Aorta (tissue), 5 donors: ENCODE measurements at places on chromosomes 13 and 19.

DNA sequence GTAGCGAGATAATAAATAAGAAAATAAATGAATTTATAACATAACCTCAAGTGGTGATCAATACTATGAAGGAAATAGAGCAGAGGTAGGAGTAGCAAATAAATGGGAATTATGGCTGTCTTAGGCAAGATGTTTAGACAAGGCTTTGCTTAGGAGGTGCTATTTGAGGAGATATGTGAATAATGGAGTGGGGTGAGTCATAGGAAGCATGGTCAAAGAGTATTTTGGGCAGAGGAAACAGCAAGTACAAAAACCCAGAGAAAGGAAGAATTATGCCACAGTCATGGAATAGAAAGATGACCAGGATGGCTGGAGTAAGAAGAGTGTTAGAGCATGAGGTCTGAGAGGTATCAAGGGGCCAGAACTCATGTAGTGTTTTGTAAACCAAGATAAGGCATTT is 33.6 kb upstream of the LPAR6 start:
- DNase-seq: no peak

- no peak for DNase-seq
Measured at GRCh38 chr13:35228536-35228935, 248.0 kb downstream of the MAB21L1 start.

DNA sequence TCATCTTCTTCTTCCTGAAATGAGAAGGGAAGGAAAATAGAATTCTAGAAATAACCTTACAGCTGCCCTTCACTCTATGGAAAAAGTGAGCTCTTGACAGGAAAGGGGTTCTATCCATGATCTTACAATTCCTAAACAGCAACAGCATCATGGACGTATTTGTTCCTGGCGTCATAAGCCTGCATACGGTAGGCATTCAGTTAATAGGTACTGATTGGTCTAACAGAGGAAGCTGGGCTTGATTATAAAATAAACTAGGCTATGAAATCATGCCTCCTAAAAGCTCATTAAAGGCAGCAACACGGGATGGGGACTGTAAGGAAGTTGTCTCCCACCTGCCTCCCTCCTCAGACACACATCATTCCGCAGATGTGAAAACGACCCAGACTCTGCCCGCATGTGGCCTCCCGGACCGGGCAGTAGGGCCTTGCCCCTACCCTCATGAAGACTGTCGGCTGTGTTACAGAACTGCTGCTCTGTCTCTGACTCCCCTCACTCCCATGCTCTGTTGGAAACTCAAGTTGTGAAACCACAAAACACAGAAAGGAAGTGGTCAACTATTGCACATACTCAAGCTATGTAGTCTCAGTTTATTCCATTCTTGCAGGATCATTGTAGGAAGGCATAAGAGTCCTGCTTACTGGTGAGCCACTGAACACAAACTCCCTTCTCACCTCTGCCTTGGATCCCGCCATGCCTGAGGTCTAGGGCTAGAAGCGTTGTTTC is 129.8 kb downstream of the DLEU7 start:
- DNase-seq: no peak

GRCh38 chr19:8487137-8487851 is 15.1 kb downstream of the PRAM1 start:
- peak; percentile 73 for DNase-seq

DNA sequence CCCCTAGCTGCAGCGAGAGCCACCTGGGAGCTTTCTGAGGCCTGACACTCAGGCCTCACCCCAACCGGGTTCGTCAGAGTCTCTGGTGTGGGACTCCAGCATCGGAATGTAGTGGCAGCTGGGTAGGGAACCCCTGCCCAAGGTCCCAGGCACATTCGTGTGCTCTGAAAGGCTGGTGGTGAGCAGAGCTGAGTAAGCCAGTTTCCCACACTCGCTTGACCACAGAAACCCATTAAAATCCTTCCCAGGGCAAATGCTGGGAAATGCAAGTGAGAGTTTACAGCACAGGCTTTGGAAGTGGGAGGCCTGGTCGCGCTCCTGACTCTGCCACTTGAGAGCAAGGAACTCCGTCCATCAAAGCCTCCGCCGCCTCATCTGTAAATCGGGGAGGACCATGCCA is 4.2 kb downstream of the TRAPPC6A start:
- no peak for DNase-seq

DNA sequence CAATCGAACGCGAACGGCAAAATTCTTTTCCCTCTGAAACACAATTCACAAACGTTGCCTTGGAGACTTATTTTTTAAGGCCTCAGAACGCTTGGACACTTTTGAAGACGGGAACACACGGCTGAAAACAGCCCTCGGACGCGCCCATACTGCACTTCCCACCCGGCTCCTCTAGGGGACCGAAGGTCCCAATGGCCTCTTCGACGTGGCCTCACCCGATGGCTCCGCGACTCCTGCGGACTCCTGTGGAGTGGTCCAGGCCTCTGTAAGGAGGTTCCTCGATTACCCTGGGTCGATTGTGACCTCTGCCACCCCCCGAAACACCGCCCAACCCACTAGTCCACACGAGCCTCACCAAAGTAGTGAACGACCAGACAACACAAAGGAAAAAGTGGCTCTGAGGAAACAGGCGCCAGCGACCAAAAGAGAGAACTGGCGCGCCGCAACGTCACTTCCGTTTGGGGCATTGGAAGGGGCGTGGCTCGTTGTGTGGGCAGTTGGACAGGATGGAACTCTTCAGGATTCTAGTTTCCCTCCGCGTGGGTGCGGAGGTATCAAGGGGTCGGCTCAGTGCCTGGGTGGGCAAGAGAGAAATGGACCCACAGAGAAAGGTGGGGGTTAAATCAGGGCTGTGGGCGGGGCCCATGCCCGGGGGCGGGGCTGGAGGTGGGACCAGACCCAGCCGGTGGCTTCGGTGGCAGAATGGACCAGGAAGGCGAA is at the start of gene ZNF560:
Gene ZNF560 (minus strand): TSS at position 434 of the 720 bp plus-strand sequence. CDS start 23,303 bp downstream, outside the sequence.
- DNase-seq: no peak

- peak; percentile 84 for DNase-seq
Measured at GRCh38 chr19:49362048-49362928, at the start of gene TEAD2. Gene TEAD2, minus strand, starts transcription at chr19:49362416. Its CDS starts 2,341 bp downstream, at chr19:49360075.

- no peak for DNase-seq
Measured at GRCh38 chr13:61592489-61592888, 176.8 kb upstream of the PCDH20 start.

DNA sequence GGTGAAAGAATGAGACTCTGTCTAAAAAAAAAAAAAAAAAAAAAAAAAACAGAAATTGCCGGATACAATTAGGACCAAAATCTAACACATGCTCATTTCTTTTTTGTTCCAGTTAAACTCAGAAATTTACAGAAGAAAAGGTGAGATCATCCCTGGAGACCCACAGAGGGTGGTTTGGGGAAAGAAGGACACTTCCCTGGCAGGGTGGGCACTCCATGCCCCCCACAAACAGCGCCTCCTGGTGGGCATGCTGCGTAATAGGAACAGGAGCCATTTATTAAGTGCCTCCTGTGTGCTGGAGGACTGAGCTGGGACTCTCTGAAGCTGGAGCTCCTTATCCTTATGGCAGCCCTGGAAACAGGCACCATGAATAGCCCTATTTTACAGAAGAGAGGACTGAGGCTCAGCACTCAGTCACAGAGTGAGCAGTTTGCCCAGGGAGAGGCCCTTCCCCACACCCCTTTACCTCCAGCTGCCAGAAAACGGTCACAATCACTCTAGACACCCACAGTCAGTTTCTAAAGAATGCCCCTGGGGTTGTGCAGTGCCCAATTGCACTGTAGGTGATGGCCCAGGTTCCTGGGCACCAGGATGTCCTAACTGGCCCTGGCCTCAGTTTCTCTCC is 10.1 kb downstream of the C19orf38 start:
- no peak for DNase-seq

- no peak for DNase-seq
Measured at GRCh38 chr13:98761126-98761985, 8.9 kb upstream of the SLC15A1 start.

DNA sequence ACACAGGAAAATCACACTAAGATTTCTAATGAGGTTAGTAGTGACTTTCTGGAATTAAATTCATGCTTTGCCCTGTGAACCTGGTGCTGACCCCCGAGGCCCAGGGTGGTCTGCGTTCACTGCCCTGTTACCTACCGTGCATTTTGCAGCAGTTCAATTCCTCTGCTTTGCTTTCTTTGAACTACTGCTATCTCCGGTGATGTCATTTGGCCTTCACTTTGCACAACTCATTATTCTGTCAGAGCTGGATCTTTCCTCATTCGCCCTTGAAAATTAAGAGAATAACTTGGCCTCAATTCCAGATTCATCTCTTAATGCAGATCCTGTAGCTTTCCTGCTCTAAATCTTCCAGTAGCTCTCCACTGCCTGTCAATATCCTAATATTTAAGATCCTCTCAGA is 8.8 kb upstream of the LRRC63 start:
- DNase-seq: no peak

GRCh38 chr13:104823071-104823470 is 1712.4 kb downstream of the EFNB2 start:
- DNase-seq: no peak

- DNase-seq: no peak
Measured at GRCh38 chr13:24124789-24125476, 35.6 kb upstream of the SPATA13 start.

- peak; percentile 83 for DNase-seq
Measured at GRCh38 chr19:17294051-17294891, 9.0 kb downstream of the ABHD8 start.

DNA sequence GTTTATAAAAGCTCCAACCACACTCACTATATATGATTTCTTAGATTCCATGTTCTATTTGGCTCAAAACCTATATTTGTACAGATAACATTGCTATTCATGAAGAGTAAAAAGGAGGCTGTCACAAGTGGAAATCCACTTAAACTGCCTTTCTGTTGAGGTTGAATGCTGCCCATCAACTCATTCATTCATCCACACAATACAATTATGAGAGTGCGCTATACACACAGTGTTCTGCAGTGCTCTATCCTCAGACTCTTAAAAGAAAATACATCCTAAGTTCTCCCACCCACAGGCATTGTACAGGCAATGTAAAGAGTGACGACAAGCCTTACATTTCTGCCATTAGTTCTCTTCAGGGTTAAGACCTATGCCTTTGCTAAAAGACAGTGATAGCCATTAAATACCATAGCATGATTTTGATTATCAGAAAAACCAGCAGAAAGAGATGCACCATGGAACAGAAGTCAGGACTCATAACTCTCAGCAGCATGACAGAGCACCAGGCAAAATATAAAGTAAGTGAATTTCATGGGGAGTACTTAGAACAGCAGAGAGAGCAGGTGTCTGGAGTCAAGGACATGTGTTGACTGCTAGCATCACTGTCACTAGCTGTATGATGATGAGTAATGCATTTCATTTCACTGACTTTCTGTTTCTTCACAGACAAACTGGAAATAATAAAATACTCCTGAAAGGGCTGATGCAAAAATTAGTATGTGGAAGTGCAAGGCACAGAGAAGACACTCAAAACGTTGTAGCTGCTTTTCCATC is 218.0 kb downstream of the RBM26 start:
- DNase-seq: no peak

DNA sequence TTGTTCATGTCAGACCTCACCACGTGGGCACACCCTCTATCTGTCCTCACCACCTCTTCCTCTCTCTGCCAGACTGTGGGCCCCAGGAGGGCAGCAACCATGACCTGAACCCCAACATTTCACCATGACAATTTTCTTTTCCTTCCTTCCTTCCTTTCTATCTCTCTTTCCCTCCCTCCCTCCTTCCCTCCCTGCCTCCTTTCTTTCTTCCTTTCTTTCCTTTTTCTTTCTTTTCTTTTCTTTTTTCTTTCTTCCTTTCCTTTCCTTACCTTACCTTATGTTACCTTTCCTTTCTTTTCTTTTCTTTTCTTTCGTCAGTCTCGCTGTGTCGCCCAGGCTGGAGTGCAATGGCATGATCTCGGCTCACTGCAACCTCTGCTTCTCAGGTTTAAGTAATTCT is 8.7 kb upstream of the FCER2 start:
- no peak for DNase-seq

GRCh38 chr13:30690282-30691188 is 44.8 kb upstream of the ALOX5AP start:
- peak; percentile 84 for DNase-seq

- no peak for DNase-seq
Measured at GRCh38 chr19:32863841-32864240, 5.7 kb downstream of the SLC7A9 start.

- DNase-seq: no peak
Measured at GRCh38 chr13:32669030-32669646, 82.9 kb downstream of the PDS5B start.

DNA sequence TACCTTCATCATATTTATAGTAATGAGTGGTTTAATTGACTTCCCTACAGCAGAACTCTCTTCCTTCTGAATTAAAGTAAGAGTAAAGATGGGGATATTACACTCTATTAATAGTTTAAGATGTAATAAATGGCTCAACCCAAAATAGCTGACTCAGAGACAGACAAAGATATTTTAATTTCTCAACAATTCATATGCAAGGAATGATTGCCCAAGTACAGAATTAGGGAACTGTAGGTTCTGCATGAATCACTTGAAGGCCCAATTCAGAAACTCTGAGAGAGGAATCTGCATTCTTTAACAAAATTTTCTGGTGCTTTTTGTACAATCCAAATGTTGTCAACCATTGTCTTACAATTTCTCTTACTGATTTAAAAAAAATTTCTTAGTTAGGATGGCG is 42.9 kb upstream of the PCDH9 start:
- DNase-seq: no peak

- peak; percentile 70 for DNase-seq
Measured at GRCh38 chr19:16899566-16900075, 10.8 kb downstream of the F2RL3 start.

- DNase-seq: no peak
Measured at GRCh38 chr19:20863176-20863575, 59.9 kb upstream of the ZNF85 start.

- DNase-seq: no peak
Measured at GRCh38 chr13:84118839-84119409, 236.7 kb upstream of the SLITRK1 start.

DNA sequence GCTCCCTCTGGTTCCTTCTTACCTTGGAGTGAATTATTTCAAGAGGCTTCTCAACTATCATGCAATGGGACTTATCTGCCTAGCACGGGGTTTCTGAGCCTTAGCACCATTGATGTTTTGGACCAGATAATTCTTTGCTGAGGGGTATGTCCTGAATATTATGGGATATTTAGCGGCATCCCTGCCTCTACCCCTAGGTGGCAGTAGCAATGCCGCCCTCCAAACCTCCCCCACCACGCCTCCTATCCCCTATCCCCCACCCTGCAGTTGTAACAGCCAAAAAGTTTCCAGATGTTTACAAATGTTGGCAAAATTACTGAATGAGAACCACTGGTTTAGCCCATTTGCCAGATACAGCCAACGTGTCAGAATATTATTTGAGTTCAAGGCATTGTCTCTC is 125.5 kb downstream of the POSTN start:
- no peak for DNase-seq
